T-cell (primary cell): ENCODE measurements at places on chromosomes 11 and 22. TPM values are rescaled to one million over a fixed set of nuclear protein-coding genes. Genes with fewer than 3 reads are reported as not detected.

DNA sequence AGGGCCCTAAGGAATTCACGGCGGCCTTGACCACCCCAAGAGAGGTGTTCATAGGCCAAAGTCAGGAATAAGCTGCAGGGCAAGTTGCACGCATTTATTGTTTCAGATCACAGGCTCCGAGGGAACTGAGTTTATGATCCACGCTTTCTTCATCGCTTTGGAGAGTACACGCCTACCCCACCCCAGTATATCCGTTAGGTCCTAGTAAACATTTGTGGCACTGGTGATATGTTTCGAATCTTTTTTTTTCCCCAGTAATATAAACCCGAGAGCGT, 805 bp downstream of the GANAB start:
- DNase-seq, result no peak

GRCh38 chr22:35299217-35299672, 449 bp upstream of the TOM1 start:
- peak; percentile 18 for DNase-seq

GRCh38 chr11:102488208-102488607, 35.6 kb upstream of the TMEM123 start:
- DNase-seq, result no peak

The OR52E5 gene
- not detected for total RNA-seq

The GRAP2 gene
- total RNA-seq, result 199 TPM
